Fibroblast of skin of abdomen (primary cell): ENCODE measurements at places on chromosomes 11 and 22.

DNA sequence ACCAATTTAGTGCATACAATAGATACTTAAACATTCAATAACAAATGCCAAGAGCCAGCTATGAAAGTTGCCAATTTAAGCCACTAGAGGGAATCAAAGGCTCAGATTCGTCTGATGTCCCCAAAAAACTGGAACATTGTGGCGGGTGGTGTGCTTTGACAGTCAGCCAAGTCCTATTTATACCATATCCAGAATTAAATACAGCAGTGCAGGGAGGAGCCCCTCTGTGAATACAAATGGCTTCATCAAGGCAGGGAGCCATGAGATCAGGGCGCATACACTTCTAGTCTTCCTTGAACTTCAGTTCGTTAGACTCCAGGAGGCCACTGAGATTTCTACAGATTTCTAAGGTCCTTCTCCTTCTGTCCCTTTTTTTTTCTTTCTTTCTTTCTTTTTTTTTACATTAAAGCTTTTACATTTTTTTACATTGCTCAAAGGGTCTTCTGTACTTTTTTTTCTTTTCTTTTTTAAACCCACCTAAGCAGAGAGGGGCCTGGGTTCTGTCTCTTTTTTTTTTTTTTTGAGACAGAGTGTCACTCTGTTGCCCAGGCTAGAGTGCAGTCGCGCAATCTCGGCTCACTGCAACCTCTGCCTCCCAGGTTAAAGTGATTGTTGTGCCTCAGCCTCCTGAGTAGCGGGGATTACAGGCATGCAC is 41.5 kb upstream of the HSPA8 start:
- peak; percentile 77 for DNase-seq

DNA sequence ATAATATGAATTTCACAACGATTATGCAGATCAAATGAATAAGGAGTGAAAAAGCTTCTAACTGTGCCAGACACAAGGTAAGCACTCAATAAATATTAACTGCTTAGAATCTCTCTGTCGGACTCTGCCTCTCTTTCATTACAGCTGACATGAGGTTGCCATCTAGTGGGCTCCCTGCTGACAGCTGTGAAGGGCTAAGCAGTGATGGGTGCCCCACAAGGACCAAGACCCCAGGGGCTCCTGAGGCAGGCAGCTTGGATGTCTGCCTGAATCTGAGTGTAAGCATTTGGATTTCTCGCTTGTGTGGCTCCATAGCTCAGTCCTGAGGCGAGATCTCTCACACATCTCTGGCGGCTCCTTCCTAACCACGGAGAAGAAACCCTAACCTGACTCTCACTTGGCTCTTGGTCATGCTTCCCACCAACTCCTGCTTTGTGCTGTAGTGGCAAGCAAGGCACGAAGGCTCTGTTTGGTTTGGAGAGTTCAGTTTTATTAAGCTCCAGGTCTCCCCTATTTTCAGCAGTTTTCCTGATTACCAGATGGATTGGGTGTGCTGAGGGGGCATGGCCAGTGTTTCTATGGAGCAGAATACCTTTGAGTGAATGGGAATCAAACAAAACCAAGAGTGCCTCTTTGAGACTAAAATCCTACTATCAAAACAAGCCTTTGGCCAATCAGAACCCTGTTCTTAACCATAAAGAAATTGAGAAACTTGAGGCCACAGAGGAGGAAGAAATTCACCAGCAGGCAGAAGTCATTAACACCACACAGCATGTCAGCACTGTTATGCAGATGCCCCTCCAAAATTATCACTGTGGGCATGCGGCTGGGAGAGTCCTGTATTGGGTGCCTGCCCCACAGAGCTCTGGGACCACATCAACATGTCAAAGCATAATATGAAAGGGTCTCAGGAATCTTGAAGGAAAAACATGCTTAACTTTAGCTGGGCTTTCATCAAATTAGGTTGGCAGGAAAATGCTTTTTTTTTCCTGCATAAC is 152.8 kb upstream of the NTM start:
- peak; percentile 13 for DNase-seq

DNA sequence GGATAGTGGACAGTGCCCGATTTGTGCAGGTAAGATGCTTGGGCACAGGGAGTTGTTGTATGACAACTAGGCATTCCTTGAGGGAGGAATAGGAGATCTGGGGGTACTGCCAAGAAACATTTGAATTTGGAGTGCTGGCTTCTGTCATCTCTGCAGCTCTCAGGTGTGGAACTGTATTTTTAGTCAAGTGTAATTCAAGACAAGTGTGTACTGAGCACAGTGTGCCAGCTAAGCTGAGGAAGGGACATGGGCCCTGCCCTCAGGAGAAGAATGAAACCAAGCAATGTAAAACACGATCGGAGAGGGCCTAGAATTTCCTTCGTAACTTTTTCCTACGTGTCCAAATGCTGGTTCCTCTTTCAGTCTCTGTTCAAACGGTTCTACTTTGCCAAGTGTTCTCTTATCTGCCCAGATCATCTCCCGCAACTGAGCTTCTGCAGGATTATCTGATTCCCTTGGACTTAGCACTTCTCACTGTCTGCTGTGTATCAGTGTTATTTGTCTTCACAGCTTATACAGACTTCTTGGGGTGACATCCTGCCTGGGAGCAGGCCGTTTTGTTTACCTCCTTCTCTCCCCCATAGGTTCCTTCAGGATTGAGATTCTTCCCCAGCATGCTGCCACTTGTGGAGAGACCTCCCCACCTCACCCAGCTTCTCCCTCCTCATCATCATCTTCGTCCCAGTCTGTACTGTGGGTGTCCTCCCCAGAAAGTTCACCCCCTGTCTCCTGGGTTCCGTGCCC is 27.6 kb downstream of the ART5 start:
- no peak for DNase-seq

- DNase-seq: no peak
Measured at GRCh38 chr11:71491940-71492339, 35.1 kb upstream of the KRTAP5-7 start.

DNA sequence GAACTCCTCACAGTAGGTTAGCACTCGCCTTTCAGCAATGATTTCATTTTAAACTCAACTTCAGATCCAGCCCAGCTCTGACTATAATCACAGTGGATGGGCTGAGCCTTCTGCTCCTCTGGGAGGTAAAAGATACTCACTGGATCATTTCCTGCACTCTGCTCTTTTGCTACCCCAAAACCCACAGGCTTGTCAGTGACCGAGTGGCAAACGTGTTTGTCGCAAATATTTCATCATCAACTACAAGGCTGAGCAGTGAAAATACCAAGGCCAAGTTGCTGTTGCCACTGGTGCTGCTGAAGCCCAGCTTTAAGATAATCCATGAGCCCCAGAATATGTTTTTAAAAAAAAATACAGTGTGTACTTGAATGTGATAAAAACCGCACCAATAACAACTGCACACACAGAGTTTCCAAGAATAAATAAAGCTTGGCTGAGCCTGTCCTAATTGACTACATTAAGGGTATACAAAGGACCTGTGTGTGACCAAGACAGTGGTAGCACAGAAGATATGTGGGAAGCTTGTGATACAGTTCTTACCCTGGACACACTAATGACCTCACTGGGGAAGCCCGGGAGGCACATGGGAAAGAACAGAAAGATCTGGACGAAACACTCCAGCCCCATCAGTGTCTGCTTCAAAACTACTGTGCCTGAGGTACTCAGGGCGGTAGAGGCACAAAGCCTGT is 41.3 kb downstream of the ABTB2 start:
- DNase-seq: peak; percentile 35

GRCh38 chr11:41189701-41190436 is 269.6 kb downstream of the LRRC4C start:
- DNase-seq: no peak

GRCh38 chr11:106304274-106304673 is 226.8 kb downstream of the AASDHPPT start:
- DNase-seq: peak; percentile 79

GRCh38 chr22:50169181-50169759 is 1.3 kb upstream of the PANX2 start:
- no peak for DNase-seq

DNA sequence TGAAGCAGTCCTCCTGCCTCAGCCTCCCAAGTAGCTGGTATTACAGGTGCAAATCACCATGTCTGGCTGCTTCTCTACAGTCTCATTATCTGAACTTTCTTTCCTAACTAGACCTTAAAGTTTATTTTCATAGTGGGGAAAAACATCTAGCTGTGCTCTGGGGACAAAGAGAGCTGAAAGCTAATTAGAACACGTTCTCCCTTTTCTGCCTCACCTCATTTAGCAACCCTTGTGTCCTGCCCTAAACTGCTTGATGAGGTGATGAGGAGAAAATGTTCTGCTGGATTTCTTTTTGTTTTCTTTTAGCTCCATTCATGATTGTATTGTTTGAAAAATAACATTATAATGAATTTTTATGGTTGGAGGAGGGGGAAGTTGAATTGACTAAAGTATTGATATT is 84.7 kb downstream of the YAP1 start:
- no peak for DNase-seq

DNA sequence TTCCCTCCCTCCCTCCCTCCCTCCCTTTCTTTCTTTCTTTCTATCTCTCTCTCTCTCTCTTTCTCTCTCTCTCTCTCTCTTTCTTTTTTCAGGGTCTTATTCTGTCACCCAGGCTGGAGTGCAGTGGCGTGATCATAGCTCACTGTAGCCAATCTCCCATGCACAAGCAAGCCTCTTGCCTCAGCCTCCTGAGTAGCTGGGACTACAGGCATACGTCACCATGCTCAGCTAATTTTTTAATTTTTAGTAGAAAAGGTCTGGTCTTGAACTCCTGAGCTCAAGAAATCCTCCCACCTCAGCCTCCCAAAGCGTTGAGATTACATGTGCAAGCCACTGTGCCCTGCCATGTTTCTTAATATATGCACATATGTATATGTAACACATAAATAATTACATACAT is 19.0 kb downstream of the TSKU start:
- no peak for DNase-seq

DNA sequence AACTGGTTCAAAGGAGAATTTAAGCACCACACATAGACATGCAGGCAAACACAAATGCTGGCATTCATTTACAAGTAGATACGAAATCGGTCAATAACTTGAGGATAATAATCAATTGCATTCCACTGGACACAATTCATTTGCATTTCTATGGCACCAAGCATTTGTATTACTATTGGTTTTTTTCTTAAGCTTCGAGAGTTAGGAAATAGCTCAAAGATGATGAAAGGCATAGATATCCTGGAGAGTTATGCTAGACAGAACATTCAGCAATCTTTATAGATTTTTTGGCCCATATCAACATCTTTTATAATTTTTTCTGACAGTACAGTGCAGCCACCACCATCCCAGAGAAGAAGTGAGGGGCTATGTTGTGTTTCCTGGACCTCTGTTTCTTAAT is 544.4 kb downstream of the MIAT start:
- peak; percentile 44 for DNase-seq

- no peak for DNase-seq
Measured at GRCh38 chr22:36819112-36819511, 2.3 kb upstream of the PVALB start.

DNA sequence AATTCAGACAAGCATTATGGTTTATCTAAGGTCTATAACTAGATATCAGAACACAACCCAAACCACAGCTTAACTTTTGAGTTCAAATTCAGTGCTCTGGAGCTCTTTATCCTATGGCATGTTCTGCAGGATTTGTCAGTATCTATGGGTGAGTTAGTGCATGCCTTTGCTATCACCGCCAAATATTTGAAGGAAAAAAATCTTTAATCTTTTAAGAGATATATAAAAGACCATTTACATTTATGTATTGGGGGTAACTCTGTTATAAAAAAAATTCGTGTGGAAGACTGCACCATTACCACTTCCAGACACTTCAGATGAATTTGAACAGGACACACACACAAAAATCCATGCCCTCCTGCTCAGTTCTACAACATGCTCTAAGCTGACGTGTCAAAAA is 313.5 kb upstream of the CHORDC1 start:
- no peak for DNase-seq

DNA sequence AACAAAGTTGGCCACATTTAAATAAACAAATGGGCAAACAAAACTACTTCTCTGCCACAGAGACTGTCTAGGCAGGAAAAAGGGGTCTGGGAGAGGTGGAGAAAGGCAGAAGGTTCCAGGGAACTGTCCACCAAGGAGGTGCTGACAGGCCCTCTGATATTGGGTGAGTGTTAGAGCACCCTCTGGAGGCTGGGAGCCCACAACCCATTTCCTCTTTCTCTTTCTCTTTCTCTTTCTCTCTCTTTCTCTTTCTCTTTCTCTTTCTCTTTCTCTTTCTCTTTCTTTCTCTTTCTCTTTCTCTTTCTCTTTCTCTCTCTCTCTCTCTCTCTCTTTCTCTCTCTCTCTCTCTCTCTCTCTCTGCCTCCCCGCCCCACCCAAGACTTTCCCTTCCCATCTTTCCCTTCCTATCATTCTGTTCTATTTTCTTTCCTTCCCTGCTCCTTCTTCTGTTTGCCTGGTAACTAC is 912.8 kb downstream of the DLG2 start:
- peak; percentile 48 for DNase-seq

DNA sequence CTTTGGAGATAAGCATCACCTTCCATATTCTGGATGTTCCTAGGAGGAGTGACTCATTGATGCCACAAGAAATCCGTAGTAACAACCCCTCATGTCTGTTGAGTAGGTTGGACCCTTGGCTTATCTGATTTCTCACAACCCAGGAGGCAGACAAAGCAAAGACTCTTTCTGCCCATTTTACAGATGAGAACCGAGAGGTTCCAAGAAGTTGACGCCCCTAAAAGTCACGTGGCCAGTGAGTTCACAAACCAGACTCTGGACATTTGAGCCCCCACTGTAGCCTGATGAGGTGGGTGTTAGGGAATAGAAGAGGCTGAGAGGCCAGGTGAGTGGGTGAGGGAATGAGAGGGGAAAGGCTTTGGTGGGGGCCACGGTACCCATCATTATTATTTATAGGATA is 70.3 kb downstream of the TSPAN18 start:
- no peak for DNase-seq

GRCh38 chr22:25202290-25202921 is 2.7 kb downstream of the CRYBB3 start:
- peak; percentile 31 for DNase-seq

DNA sequence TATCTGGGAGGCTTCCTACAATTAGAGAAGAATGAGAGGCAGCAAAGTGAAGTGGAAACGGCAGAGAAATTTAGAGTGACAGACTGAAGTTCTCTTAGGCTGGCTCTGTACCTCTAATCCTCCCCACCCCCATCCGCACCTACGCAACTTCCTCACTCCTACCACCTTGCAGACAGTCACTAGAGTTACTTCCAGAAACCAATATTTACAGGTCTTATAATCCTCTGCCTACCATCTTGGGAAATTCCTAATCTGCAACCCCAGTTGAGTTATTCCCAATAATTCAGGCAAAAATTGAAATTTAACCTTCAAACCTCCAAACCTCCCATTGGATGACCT is 71.7 kb downstream of the PAK1 start:
- DNase-seq: no peak

DNA sequence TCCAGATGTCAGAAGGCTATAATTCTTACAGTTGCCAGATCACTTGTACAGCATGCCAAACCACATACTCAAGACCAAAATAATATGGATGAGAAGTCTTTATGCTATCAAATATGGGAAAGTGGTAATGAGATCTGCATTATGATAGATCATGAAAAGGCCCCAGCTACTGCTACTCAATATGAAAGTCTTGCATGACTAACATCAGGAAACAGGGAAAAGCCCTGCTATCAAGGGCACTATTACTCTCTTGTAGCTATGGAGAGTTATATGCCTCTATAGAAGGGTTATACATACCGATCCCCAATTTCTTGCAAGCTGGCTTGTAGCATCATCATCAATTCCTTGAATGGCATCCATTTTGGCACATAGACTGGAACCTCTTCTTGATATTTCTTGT is 30.2 kb upstream of the TMPRSS5 start:
- DNase-seq: peak; percentile 13
